ENCODE measurements at places on chromosomes 3 and 15. TPM values are rescaled to one million over a fixed set of nuclear protein-coding genes. Genes with fewer than 3 reads are reported as not detected.

DNA sequence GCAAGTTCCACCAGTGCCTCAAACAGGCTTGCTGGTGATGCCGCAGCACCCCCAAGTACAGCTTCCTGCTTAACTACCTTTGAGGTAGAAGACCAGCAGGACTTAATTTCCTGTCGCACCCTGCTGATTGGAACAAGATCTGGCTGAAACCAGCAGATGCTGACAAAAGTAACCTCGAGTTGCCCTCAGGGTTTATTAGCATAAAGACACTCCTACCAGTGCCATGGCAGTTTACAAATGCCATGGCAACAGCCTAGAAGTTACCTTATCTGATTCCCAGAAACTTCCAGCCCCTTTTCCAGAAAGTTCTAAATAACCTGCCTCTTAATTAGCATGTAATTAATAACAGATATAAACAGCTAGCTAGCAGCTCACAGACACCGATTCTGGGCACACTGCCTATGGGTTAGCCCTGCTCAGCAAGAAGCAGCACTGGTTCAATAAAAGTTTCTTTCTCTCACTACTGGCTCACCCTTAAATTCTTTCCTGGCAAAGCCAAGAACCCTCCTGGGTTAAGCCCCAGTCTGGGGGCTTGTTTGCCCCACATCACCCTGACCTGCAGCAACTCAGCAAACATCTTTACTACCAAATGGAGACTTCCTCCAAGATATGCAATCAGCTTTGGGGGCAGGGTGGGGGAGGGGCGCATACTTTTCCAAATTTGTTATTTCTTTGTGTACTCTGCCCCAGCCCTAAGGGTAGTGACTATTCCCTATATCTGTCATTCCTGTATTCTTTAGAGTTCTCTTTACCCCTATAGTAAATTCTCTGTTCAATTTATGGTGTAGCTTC lies 54.2 kb downstream of the MAP4 start:
- peak; percentile 62 for DNase-seq

DNA sequence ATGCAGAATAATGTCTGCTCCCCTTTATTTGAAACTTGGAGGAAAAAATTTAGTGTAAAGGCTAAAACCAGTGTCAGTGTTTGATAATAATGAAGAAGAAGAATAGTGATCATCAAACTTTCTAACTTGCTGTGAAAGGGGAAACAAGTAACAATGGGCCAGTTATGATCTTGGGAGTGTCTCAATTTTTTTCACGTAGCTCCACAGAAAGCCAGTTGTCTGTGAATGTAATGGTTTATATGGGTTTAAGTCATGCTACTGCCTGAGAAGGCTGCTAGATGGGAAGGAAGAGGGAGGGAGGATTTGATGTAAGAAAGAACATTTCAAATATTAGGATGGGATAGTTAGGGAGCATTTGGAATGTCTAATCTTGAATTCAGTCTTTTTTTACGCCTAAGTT lies 21.1 kb upstream of the SSR3 start:
- DNase-seq = no peak

DNA sequence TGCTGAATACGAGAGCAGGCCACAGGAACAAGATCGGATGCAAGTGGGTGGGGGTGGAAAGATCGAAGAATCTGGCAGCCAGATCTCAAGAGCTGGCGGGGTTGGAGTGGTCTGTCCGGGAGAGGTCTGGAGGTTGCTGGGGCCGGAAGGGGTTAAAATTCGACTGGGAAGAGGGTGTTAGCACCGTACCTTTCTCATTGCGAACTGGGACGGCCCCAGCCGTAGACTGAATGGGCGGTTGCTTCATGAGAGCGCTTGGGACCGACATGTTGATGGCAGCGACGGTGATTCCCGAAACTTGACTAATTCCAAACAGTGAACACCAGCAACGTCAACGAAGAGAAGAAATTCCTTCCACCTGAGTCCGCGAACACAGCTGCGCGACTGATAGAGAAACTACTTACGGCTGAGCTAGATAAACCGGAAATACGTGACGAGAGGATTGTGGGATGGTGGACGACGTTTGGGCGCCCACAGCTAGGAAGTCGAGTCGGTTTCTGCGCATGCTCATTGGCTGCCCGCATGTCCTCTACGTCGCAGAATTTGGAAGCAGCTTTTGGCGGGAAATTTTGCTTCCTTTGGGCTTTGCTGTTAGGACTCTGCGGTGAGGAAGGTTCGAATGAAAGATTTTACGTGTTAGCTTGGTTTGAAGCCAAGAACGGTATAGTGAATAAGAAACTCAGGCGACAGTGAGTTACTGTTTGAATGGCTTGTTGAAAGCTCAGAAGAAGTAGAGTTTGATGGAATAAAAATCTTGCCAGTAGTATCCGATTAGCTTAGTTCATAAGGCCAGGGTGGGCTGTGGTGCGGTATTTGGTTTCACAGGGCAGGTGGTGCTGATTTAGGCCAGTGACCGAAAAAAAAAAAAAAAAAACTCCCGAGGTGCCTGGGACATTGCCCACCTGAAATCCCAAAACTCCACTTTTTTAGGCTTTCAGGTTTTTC lies at the start of gene MFAP1:
Gene MFAP1 (minus strand): TSS at position 389 of the 945 bp plus-strand sequence. CDS start 121 bp downstream, at position 268.
- peak; percentile 97 for DNase-seq

Gene GOLGA8G
- not detected for polyA plus RNA-seq

Gene KCNMB3
- 3.8 TPM for polyA plus RNA-seq

Measured in GM23338 (cell line).